ENCODE measurements at places on chromosomes 2 and 18.

DNA sequence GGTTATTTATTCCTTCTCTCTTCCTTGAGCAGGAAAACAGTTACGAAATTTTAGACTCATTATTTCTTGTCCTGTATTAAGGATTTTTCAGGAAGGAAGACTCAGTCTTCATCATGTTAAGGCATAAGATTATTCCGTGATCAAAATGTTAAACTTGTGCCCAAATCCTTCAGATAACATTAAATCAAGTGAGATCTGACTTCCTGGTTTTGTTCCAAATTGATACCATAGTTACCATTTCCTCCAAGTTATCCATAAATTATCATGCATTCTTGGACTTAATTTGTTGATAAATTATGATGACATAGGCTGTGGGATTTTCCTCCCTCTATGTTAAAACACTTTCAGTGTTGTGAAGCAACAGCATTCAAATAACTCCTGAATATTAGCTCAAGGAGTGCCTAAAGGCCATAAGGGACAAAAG lies 31.9 kb downstream of the EFEMP1 start:
- DNase-seq = no peak

DNA sequence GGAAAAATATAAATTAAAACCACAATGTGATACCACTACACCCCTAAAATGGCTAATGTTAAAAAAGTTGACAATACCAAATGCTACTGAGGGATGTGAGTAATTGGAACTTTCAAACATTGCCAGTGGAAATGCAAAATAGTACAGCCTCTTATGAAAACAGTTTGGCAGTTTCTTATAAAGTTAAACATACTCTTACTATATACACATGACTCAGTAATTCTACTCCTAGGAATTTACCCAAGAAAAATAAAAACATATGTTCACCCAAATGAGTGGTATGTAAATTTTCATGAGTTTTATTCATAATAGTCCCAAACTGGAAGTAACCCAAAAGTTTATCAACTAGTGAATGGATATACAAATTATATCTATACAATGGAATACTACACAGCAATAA lies 228.0 kb downstream of the CYP26B1 start:
- no peak for DNase-seq

GRCh38 chr2:219947575-219947974 lies 320.1 kb downstream of the SLC4A3 start:
- DNase-seq = no peak

DNA sequence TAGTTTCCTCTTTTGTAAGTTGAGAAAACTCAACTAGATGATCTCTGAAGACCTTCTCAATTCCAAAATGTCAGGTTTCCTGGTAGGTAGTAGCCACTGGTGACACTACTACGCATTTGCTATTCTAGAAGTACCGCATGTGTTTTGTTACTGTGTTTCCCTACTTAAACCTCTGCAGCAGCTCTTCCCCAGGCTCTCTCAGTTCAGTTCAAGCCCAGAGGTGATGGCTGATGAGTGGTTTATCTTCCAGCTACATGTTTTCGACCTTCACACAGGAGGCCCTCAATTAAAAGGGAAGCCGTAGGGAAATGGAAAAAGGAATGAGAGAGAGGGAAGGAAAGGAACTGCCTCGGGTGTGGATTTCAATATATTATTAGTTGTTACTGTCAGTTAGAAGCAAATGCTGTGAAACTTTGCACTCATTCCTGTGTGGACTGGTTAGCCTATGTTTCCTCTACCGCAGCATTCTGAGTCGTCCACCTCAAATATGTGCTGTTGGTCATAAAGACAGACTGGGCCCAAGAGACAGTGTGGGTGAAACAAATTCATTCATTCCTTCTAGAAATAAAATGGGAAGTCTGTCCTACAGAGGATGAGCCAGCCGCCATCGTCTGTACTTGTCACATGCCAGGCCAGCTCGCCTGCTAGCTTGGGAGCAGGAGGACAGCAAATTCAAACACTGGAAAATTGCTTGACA lies 455.2 kb upstream of the RAB12 start:
- DNase-seq = no peak

DNA sequence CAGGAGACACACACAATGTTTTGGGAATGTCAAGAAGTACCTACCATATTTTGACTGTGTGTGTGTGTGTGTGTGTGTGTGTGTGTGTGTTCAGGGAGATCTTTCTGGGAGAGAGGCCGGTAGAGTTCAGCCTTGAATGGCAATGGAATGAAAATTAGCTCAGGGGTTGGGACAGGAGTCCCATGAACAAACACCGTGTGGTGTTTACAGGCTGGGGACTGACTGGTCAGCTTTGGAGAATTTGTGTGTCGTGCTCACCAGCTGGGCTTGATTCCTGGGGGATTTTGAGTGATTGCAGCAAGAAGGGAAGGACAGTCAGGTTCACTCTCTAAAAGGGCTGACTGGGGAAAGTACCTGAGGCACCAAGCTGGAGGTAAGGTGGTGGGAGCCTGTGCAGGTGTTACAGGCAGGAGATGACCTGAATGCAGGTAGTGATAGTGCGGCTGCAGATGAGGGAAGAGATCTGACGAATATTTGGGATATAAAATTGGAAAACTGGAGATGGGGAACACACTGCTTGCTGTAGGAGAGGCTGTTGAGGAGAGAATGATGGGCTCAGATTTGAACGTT lies 2.5 kb upstream of the ADNP2 start:
- DNase-seq = no peak

- DNase-seq = peak; percentile 24
Observed at GRCh38 chr2:226215902-226216503, 583.6 kb downstream of the IRS1 start.

- no peak for DNase-seq
Observed at GRCh38 chr2:82524826-82525225, 1934.3 kb downstream of the SUCLG1 start.

DNA sequence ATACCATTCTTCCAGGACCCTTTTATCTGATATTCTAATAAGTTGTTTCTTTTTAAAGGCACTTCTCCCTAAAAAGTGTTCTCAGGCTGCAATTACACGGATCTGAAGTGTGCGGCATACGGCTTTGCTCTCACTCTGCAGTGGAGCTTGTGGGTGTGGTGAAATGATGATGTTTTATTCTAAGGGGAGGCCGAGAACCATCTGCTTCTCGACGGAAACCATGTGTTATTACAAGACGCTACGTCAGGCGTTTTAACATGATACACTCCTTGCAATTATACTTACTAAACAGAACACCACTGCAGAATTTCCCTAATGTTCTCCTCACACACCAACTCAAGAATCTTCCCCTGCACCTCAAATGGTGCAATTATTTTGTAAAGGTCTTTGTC lies 34.9 kb upstream of the CTDP1 start:
- DNase-seq = no peak

DNA sequence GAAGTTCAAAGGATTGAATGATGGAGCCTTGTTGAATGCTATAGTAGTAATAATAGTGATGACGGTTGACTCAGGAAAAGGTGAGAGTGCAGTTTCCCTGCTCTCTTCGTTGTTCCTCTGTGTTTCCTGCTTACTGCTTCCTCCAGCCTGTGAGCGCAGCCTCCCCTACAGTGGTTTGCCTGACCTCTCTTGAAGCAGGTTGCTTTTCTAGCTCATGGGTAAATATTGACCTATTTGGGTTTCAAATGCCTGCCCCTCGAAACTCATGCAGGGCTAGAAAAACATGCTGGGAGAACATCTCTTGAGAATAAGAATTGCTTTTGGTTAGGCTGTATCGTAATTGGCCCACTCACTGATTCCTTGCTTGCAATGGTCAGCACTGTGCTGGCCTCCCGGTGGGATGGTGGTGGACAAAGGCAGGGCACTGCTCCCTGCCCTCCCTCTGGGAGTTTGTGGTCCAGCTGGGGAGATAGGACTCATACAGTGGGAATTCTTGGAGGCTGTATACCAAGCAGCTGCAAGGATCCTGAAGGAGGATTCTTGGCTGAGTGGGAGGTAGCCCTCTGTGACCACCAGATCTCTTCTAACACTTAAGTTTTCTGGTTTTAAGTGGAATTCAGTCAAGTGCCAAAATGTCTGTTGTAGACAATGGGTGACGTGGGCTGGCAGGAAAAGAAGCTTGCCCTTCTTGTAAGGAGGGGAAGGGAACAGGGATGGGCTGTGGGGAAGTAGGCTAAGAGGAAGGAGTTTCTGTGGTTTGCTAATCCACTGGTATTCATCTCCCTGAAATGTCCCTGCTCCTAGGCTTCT lies 5.4 kb upstream of the RNF181 start:
- DNase-seq = no peak

DNA sequence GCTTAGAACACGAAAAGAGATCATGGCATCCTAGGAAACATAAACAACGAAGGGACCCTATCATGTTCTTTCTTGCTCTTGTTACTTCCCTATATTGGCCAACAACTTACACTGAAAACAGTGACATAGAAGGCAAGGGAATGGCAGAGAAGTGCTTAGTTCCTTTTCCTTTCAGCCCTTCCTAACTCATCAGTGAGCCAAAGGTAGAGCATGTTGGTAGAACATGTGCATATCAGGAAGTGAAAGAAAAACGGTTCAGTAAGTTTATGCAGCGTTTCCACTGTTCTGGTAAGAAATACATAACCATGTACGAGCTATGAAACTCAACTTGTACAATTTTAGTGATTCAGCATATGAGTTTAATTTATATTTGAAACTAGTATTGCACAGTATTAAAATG lies 21.7 kb downstream of the AKAIN1 start:
- no peak for DNase-seq

GRCh38 chr18:74806700-74807416 lies 209.2 kb downstream of the ZNF407 start:
- DNase-seq = no peak

DNA sequence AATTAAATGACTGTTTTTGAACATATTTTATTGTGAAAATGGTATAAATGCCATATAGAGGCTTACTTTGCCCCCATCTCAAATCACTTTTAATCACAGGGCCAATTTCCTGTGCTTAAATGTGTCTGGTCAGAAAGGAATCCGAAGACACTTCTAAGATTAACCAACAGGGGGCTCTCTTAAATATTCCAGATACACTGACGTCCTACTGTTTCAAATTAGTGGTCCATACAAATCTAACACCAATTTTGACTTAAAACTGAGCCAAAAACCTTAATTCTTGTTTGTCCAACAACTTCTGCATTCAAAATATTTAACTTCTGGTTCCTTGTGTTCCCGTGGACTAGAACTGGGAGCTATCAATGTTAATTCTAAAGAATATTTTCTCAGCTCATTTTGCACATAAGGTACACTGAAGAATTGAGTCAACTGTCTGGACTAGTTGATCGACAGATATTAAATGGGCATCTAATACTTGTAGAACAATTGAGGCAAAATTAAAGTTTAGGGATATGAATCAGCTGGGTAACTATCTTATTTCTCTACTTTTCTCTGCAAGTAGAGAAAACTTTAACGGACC lies 557.5 kb downstream of the ARHGAP15 start:
- DNase-seq = no peak

All from NCI-H1092 (cell line).